ENCODE measurements at places on chromosomes 5 and 9.

DNA sequence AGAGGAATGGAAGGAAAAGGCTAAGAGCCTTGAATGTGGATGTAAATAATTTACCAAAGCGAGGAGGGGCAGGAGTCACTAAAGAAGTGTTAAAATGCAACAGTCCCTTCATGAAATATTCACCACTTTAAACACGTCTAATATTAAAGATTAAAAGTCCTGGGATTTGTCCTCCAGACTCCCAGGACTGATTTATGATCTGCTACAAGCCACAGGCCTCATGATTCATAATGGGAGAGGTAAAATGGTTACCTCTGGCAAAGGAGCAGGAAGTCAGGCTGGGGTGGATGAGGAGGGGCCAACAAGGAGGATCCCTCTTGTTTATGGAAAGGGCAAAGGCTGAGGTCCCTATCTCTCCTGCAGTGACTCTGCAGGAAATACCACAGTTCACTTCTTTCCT, 292.4 kb downstream of the TRIM32 start:
- DNase-seq: no peak

DNA sequence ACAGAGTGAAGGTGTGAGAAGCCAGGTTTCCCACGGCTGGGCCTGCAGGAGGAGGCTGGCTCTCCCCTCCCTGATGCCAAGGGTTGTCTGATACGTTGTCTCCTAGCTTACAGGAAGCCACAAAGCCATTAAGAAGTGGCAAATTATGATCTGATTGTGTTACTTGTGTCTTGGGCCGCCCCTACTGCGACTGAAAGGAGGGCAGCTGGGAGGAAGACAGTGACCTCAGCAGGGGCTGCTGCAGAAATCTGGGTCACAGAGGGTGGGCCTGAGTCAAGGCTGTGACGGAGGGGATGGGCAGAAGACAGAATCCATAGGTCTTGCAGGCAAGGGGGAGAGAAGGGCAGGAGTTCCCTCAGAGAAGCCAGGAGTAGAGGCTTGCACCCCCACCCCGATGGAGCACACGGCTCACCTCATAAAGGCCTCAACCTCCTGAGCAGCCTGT, 145.0 kb downstream of the FSTL4 start:
- no peak for DNase-seq

DNA sequence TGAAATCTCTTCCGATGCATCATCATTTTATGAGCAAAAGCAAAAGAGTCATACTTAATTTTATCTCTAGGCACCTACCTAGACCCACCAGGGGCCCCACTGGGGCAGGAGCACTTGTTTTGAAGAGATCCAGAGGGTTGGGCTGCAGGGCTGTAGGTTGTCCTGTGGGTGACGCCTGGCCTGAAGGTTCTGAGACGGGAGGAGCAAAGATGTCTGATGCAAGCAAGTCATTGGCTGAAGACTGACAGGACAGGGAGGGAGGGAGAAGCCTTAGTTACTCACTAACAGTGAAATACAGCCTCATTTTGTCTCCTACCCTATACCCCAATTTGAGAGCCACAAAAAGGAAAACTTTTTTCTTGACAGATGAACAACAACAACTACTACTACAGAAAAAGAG, 17.1 kb upstream of the C9 start:
- no peak for DNase-seq

DNA sequence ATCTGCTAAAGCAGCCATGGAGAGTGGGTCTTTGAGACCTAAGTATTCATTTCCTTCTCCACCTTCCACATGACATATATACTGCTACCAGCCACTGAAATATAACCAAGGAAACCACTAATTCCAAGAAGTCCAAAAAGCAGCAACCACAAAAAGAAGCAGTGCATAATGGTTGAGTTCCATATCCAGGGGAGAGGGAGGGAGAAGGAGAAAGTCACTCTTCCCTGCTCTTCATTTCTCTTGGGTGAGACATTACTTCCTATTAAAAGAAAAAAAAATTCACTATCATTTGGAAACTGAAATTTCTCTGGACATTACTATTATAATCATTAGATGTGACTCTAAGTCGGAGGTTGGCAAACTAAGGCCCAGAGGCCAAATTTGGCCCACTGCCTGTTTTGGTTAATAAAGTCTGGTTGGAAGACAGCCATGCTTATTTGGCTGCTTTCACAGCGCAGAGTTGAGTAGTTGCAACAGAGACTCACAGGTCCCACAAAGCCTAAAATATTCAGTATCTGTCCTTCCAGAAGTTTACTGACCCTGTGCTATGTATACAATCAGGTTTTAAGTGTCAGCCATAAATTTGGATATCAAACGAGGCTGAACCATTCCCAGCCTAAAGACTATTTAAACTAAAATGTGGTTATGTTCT, 168.6 kb downstream of the MPDZ start:
- DNase-seq: peak; percentile 89

GRCh38 chr5:10278658-10279279, 28.7 kb downstream of the CCT5 start:
- no peak for DNase-seq

GRCh38 chr5:34695275-34696027, 39.3 kb downstream of the RAI14 start:
- no peak for DNase-seq

DNA sequence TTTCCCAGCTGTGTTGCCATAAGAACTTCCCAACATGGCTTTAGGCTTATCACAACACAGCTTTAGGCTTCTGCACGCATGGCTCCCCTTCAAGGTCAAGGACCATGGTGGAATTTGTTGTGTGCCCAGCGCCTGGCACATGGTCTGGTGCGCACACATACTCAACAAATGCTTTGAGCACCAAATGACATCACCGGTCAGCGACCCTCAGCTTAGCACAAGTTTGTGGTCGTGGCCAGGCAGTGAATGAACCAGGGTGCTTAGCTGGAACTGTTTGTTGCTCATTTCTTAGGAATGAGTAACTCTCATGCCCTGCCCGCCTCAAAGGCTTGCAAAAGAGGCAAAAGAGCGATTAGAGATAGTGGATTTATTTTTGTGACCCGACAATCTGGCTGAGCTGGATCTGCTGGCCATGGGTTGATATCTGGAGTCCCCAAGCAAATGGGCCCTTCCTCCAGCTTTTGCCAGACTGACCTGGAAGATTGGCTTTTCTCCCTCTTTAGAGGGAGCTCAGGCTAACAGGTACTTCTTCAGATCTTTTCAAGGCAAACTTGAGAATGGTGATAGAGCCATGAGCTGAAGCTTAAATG, 58.9 kb downstream of the DAP start:
- DNase-seq: no peak

- no peak for DNase-seq
Observed at GRCh38 chr9:100160021-100160420, 61.0 kb downstream of the INVS start.

DNA sequence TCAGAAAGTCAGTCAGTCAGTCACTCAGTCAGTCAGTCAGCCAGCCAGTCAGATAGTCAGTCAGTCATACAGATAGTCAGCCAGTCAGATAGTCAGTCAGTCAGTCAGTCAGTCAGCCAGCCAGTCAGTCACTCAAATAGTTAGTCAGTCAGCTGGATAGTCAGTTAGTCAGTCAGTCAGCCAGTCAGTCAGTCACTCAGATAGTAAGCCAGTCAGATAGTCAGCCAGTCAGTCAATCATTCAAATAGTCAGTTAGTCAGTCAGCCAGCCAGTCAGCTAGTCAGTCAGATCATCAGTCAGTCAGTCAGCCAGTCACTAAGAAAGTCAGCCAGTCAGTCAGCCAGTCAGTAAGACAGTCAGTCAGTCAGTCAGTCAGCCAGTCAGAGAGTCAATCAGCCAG, 477.1 kb downstream of the AGTPBP1 start:
- DNase-seq: no peak

DNA sequence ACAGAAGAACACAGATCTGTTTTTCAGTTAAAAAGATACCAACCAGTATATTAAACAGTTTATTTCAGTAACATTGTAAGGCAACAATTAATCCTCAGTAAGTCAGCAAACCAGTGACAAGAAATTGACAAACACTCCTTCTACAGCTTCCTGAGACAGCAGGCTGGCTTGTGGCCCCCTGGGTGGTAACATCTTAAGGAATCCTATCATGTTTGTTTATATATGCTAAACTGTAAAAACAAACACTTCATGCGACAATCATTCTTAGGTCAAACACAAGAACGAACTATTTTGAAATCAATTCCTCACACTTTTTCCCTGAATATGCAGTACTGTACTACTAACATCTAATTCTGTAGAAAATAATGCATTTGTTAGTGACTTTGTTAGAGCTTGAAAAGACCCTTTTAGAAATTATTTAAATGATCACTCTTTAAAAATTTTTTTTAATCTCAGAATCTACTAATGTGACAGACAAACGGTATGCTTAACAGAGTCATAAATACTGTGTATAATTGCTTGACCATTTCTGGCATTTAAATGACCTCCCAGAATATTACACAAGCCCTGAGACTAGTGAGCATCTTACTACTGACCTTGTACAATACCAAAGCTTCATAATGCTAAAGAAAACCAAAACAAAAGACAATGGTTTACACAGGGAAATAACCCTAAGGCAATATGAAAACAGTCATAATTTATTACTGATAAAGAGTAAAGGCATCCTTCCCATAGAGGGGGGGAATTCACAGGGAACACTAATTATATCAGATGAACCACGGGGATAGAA, 48.2 kb downstream of the ERMP1 start:
- DNase-seq: no peak

DNA sequence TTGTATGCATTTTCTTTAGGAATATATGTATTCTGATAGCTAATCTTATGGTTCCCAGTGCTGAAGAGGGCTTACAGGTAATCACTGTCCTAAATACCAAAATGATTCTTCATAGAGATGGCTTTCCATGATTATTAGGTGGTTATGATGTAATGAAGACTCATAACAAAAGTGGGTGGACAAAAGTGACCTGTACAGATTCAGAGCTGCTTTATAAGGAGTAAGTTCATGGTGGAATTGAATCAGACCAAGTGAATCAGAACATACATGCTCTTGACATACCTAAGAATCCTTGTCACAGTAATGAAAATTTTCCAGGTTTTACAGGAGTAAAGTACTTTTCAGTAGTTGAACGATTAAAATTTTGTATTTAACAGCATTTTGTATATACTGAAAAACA, 105.6 kb downstream of the NIPBL start:
- DNase-seq: no peak

DNA sequence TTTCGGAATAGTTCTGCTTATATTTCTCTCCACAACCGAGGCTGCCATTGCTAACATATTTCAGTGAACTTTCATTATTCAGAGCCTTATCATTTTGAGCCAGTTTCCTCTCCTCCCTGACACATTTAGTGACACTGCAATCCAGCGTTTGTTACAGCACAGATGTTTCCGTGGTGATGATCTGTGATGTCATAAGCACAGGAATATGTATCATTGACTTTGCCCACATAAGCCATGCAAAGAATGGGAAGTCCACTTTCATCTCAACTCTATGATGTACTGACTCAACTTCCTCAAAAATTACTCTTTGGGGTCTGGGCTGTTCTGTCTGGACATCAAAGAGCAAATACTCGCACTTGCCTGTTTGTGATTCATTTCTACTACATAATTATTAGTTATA, 291.8 kb downstream of the EBF1 start:
- no peak for DNase-seq

- DNase-seq: no peak
Observed at GRCh38 chr9:76181020-76181641, 213.1 kb downstream of the RFK start.

- no peak for DNase-seq
Observed at GRCh38 chr5:78809444-78809843, 160.9 kb upstream of the LHFPL2 start.

Measured in NCI-H526 (cell line).